ENCODE measurements at places on chromosomes 12 and 14.
A peak's percentile ranks its signal among the peaks of the same experiment; 100 is the strongest.

- peak; percentile 36 for DNase-seq
Measured at GRCh38 chr14:98136012-98136789, 1135.8 kb downstream of the BCL11B start.

DNA sequence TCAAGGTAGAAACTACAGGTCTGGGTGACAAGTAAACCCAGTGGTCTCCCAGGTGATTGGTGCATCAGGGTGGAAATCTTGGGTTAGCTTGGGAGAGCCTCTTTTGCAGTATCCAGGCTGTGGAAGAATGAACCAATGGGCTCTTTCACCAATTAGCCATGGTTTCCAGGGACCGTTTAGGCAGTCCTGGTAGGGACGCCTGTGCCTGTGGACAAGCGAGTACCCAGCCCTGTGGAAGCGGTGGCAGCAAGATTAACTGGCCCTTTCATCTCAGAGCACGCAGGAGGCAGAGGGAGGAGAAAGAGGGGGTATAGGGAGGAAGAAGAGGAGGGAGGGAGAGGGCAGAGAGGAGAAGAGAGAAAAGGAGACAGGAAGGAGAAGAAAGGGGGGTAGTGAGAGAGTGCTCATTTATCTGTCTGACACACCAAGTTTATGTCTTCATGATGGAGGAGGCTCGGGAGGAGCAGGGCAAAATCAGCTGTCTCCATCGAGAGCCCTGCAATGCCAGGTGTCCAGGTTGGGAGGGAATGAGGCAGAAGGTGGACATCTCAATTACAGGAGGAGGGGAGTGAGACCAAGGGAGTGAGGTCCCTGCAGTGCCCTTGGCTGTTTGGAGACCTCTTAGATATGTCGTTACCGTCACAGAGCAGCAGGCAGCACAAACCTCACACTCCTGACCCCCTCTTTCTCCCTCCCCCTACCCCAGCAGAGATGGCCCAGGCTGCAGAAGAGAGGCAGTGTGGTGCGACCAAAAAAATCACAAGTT lies 4.6 kb upstream of the ZDHHC22 start:
- DNase-seq, result no peak

GRCh38 chr14:51939755-51940301 lies 49.5 kb upstream of the RTRAF start:
- no peak for DNase-seq

DNA sequence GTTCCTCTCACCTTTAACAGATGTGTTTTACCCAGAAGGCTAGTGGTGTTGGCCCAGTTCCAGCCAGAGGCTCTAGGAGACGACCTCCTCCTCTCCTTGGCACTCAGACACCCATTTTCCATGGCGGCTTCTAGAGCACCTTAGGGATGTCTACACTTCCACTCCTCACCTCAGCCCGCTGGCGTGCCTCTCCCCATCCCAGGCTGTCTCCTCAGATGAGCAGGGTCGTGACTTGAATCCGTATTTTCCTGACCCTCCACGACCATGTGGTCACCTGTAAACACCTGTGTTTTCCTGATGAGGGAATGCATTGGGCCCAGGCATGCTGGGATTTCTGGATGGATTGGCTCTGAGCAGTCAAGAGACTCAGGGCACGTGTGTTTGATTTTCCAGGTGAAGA lies 21.8 kb upstream of the RIN3 start:
- no peak for DNase-seq

GRCh38 chr12:65279369-65280112 lies 1.1 kb downstream of the MSRB3 start:
- DNase-seq, result no peak

DNA sequence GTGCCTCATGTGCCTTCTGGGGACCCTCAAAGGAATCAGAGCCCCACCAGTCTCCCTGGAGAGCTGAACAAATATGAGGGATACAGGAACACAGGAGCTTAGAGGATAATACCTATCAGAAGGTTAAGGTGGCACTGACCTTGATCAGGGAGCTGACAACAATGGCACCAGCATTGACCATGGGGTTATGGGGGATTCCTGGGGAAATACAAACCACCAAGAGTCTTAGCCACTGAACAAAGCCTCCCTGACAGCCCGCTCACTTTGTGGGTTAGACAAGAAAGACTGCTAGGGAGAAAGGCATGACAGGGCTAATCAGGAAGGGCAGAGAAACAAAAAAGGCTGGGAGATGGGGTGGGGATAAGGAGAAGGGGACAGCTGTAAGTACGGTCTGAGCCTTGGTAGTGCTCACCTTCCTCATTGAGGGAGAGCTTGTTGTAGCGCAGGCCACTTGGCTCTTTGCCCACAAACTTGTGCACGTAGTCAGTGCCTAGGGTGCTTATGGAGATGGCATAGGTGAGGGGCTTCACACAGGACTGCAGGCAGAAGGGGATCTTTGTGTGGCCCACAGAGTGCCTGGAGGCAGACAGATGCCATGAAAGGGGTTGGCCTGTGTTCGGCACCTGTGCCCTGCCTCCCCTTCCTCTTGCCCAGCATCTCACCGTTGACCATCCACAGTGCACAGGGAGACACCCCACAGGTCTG lies 9.3 kb downstream of the SPRYD4 start:
- DNase-seq, result no peak

GRCh38 chr14:34190717-34191116 lies 239.8 kb upstream of the EGLN3 start:
- no peak for DNase-seq

- DNase-seq, result peak; percentile 14
Measured at GRCh38 chr12:68451261-68452077, 119.3 kb upstream of the MDM1 start.

DNA sequence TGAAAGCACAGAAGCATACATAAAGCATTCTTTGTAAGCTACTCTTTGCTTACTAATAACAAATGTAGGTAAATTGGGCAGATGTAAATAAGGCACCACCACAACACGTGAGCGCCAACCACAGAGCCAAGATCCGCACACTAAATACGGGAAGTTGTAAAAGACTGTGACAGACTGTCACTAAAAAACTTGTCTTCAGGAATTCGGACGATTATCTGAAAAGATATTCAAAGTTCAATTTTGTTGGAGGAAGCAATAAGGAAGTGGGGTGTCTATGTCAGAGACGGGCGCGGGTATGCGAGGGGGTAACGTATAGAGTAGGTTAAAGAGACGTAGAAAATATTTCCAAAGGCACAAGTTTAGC lies 1.5 kb upstream of the HSP90B1 start:
- peak; percentile 35 for DNase-seq

Measured in stimulated activated CD4-positive, alpha-beta T cell treated with anti-CD3 and anti-CD28 coated beads, Interleukin-4, amount 100 ng/mL, for 4 hours (primary cell).